ENCODE measurements at places on chromosomes 16 and 17.

GRCh38 chr16:85640254-85640558, 27.1 kb downstream of the GSE1 start:
- no peak for DNase-seq

DNA sequence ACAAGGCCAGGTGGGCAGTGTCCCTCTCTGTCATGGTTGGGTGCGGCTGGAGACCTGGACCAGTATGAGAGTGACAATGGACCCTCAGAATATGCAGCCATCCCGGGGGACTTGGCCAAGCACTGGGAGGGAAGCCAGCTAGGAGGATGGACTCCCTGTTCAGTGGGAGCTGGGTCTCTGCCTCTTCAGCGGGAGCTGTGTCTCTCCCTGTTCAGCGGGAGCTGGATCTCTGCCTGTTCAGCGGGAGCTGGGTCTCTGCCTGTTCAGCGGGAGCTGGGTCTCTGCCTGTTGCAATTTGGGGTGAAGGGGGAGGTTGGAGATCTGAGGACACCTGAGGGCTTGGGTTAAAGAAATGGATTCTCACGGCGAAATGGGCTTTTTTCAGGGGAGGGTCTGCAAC, 3.8 kb upstream of the PRSS33 start:
- DNase-seq: no peak

GRCh38 chr17:82865274-82865673, 25.5 kb upstream of the ZNF750 start:
- no peak for DNase-seq

- no peak for DNase-seq
Observed at GRCh38 chr16:85586380-85587104, 26.6 kb upstream of the GSE1 start.

- no peak for DNase-seq
Observed at GRCh38 chr17:17412326-17412725, 64.5 kb upstream of the MED9 start.

GRCh38 chr16:8278031-8278580, 312.2 kb downstream of the TMEM114 start:
- no peak for DNase-seq

DNA sequence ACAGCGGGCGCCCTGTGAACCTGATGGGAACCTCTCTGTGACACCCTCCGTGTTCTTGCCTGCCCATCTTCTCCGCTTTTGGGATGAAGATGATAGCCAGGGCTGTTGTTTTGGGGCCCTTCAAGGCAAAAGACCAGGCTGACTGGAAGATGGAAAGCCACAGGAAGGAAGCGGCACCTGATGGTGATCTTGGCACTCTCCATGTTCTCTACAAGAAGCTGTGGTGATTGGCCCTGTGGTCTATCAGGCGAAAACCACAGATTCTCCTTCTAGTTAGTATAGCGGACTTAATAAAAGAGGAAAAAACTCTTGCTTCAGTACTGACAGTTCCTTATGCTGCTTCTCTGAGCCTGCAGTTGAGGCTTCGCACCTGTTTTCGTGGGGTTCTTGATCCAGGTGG, 10.5 kb downstream of the CDK5RAP3 start:
- no peak for DNase-seq

GRCh38 chr17:45940826-45941225, 46.5 kb downstream of the MAPT start:
- DNase-seq: no peak

DNA sequence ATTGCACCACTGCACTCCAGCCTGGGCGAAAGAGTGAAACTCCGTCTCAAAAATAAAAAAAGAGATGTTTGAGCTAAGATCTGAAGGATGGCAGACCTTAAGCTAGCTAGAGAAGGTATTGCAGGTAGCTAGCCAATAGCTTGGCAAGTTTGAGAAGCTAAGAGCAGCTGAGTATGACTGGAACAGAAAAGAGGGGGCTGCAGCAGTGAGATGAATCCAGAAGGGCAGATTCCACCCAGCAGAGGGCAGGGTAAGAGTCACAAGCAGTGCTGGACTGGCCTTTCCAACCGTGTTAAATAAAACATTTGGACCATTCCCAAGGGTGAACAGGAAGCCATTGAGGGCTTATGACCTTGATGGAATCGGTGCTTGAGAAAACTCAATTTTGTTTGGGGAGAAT, 5.7 kb upstream of the PHAF1 start:
- no peak for DNase-seq

DNA sequence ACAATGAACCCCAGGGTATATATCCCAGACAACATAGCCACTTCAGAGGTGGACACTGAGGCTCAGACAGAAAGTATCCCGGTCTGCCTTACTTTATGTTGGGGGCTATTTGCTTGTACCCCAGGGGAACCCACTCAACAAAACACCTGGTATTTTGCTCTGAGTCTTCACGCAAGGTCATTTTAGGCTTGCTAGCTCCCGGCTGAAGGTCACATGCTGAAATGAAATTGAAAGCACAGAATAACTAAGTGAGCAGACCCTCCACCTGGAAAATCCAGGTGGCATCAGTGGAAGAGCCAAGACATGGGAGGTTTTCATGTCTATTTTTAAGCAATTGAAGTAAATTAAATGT, 4.1 kb upstream of the KDM8 start:
- DNase-seq: no peak

- DNase-seq: no peak
Observed at GRCh38 chr17:69401251-69401650, 13.2 kb upstream of the MAP2K6 start.

GRCh38 chr17:78879635-78880186, 23.3 kb downstream of the CEP295NL start:
- no peak for DNase-seq

- no peak for DNase-seq
Observed at GRCh38 chr17:789160-789840, 7.1 kb downstream of the MRM3 start.

- no peak for DNase-seq
Observed at GRCh38 chr17:80783971-80784370, 207.7 kb upstream of the CHMP6 start.

DNA sequence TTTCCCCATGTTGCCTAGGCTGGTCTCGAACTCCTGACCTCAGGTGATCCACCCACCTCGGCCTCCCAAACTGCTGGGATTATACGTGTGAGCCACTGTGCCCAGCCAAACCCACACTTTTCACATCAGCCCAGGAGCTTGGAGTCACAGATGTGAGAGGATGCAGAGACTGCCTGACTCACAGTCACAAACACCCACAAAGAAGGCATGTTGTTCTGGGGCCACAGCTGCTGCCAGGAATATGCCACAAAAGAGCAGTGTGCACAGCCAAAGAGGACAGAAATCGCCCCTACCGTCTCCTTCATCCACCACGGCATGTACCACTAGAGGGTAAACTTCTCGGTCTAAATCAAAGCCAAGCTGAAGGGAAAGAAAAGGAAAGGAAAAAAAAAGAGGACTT, 25.1 kb upstream of the FOXJ1 start:
- no peak for DNase-seq

DNA sequence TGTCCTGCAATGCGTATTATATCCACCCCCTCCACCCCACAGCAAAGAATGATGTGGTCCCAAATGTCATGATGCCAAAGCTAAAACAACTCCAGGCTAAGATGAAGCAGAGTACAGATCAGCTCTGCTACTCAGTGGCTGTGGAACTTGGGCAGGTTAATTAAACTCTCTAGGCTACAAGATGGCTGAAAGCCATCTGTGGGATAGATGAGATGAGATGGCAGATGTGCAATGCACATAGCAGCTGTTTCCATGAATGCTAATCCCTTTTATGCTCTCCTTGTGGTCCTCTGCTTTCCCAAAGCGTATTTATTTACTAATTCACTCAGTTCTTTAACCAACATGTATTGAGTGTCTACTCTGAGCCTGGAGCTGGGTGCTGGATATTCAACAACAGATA, 114.4 kb downstream of the GRIN2A start:
- DNase-seq: no peak

DNA sequence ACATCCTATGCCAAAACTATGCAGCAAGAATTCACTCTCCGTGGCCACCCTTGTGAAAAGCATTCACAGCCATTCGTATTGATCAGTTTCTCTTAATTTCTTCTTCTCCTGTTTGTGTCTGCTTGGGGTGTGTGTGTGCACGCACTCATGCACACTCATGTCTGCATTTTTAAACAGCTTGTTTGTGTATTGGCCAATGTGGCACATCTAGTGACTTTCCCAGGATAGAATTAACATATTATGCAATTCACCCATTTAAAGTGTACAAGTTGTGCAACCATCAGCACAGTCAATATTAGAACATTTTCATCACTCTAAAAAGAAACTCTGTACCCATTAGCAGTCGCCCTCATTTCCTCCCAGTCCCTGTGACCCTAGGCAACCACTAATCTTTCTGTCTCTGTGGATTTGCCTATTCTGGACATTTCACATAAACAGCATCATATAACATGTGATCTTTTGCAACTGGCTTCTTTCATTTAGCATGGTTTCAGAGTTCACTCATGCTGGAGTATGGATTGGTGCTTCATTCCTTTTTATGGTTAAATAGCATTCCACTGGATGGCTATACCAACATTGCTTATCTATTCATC, 20.1 kb downstream of the IRX3 start:
- no peak for DNase-seq

DNA sequence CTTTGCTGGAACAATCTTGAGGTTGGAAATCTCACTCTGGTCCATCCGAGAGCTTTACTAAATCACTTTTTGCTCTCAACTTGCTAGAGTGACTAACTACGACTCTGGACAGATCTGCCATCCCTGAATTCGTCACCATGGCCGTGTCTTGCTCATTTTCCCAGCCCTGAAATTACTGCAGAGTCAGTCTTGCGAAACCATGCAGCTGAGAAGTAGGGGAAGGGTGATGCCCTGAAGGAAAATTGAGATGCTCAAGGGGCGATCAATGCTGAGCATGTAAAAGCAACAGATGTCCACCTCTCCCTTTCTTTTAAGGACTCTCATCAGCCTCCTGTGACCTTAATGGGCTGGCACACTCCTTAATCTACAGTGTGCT, 18.8 kb downstream of the PCTP start:
- DNase-seq: no peak

DNA sequence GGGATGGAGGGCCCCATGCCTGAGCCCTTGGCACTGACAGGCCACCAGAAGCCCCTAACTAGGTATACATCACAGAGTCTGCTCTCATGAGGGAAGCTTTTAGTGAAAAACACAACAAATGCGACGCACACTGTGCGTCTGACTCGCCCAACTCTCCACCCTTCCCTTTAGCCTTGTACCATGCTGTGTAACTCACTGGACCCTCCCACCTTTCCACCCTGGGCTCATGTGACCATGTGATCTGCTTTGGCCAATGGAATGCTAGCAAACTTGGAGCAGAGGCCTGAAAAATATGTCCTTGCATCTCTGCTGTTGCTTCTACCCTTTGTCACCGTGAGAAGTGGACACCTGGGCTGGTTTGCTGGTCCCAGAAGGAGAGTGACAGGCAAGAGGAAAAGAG, 21.6 kb downstream of the TK2 start:
- no peak for DNase-seq

GRCh38 chr17:17797119-17797809, 39.5 kb downstream of the SREBF1 start:
- DNase-seq: no peak

GRCh38 chr16:84176192-84177053, 10.4 kb downstream of the TAF1C start:
- DNase-seq: no peak

DNA sequence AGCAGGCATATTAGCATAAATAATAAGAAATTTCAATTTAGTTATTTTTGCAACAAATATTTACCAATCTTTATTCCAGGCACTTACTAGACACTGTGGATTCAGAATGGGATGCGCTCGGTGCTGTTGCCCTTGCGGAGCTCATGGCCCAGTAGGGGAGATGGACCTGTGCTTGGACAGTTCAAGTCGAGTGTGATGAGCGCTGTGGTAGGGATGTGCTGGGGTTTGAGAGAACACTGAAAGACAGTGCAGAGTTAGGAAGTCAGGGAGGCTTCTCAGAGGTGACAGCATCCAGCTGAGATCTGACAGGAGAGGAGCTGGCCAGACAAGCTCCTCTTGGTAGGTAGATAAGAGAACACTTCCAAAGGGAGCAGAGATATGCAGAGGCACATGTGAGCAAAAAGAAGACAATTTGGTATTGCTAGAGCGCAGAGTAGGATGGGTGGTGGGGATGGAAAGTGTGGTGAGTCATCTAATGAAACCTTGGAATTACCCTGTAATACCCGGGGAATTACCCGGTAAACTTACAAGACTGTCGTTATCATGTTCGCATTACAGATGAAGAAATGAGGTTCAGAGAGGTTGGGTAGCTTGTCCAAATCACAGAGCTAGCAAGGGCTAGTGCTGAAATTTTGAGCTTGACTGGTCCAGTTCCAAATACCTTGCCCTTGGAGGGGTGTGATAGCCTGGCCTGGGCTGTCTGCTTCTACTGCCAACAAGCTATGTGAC, 298.1 kb upstream of the N4BP1 start:
- DNase-seq: no peak

DNA sequence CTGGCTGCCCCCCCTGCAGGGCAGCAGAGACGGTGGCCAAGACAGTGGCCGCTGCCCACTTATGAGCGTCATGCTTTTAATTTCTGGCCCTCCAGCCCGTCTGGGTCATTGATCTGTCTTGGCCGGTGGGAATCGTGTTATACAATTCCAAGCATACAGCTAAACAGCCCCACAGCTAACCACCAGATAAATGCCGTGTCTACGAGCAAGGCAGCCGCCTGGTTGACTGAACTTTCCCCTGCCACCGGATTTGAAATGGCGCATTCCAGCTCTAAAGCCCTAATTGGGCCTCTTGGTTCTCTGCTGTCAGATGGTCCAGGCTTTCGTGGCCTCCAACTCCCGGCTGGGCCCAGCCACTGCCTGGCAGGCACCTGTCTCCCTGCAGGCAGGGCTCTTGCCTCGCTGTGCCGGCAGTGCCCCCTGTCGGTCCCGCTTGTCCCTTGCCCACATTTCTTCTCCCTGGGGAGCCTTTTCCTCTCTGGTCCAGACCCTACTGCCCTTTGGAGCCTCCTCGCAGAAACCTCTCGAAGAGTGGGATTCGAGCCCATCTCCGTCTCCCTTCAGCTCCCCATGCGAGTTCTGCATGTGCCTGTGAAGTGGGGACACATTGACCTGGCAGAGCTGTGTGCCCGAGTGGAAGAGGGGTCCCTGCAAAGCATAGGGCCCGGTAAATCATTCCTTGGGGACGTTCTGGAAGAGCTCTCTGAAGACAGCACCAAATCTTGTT, 1.8 kb upstream of the RBFOX3 start:
- DNase-seq: no peak

GRCh38 chr17:70661342-70662222, 492.2 kb downstream of the KCNJ2 start:
- DNase-seq: peak; percentile 86

GRCh38 chr17:921161-921560, 58.4 kb downstream of the NXN start:
- no peak for DNase-seq

GRCh38 chr16:27969574-27969973, 93.9 kb downstream of the GSG1L start:
- DNase-seq: no peak

DNA sequence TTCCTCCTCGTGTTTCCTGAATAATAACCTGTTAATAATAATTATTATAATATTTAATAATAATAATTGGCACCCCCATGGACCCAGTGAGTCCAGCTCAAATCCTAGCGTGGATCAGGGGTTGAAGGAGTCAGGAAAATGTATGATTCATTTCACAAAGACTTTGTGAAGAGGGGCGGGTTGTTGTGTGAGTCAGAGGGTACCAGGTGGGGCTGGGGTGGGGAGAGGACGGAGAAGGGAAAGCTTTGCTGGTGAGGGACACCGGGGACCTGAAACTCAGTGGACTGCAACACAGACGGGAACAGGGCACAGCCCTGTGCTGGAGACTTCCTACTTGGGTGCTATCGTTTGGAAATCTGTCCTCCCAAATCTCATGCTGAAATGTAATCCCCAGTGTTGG, 3.1 kb upstream of the ADORA2B start:
- DNase-seq: no peak

GRCh38 chr17:51947160-51947735, 211.3 kb downstream of the CA10 start:
- peak; percentile 19 for DNase-seq
